ENCODE measurements at places on chromosomes 6 and 20.

DNA sequence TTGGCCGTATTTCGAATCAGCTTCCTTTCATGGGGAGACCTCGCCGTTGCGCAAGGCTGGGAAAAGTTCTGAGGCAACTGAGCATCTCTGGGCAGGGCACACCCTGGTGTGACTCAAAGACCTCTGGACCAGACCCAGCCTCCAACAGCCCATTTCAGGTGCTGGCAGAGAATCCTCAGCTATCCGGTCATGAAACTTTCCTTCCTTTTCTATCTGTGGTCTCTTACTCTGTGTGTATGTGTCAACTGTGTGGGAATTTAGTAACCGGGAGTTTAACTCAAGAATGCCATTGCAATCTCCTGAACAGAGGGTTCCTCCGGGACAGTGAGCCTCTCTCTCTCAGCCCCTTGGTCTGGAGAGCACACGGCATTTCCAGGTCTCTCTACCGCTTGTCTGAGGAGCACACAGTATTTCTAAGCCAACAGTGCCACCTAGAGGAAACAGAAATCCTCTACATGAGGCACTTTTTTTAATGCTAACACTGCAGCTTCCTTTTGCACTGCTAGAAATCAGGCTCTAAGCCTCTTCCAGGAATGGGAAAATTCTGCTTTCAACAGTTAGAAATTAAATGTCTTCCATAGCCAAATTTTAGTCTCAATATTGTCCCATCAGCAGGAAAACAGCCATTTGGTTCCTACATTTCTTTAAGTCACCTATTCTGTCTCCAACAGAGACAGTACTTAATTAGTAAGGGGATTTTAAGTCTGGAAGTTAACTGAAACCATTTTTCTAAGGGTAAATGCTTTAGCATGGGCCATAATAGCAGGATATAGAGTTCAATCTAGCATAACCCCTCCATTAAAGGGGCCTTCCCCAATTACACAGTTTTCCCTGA lies 32.7 kb downstream of the PLN start:
- no peak for DNase-seq

DNA sequence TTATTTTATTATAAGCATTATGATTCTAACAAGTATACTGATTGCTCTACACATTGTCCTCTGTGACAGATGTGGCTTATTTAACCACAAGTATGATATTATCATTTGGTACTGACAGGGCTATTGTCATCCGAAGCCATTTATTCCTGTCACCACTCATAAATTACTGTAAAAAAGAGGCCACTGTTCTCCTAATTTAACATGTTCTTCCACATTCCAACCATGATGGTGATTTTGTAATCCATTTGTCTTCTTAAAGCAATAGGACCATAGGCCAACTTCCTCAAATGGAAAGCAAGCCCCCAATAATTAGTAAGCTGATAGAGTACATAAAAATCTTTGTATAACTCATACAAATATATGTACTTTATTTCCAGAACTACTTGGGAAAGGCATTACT lies 50.6 kb downstream of the FUT9 start:
- DNase-seq, result no peak

- DNase-seq, result no peak
Observed at GRCh38 chr6:72416744-72417465, 205.0 kb upstream of the KCNQ5 start.

DNA sequence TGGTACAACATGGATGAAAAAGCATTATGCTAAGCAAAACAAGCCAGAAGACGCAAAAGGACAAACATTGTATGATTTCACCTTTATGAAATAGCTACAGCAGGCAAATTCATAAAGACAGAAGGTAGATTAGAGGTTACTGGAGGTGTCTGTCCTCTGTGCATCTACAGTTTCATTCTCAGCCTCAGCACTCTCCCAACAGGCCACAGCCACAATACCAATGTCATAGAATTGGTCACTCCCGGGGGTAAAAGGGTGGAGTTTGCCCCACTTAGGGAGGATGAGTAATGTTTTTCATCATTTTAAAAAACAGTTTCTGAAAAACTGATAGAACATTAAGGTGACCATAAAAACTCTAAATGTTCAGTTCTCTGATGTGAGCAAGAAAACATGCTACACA lies 17.2 kb upstream of the TMX4 start:
- DNase-seq, result no peak

Measured in stimulated activated naive CD4-positive, alpha-beta T cell treated with Interleukin-2 at 50 U/mL for 16 hours (primary cell).